ENCODE measurements at places on chromosomes 11 and 22.

DNA sequence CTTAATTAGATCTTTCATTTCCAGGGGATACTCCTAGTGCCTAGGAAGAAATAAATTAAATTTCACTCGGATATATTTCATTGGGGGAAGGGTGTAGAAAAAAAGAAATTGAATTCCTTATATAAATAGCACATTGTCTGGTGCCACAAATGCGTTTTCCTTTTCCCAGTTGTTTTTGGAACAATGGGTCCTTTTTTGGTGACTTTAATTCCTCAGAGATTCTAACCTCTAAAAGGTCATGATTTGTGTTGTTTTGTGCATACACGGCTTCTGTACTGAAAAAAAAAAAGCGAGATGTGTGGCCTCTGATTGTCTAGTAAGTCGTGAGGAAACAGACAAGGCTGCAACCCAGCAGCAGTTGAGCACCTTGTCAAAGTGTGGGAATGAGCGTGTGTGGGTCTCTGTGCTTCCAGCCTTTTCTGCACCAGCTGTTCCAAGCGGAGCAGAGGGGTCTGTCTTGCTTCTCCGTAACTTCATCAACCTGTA lies 64.5 kb upstream of the CRTAM start:
- no peak for DNase-seq

DNA sequence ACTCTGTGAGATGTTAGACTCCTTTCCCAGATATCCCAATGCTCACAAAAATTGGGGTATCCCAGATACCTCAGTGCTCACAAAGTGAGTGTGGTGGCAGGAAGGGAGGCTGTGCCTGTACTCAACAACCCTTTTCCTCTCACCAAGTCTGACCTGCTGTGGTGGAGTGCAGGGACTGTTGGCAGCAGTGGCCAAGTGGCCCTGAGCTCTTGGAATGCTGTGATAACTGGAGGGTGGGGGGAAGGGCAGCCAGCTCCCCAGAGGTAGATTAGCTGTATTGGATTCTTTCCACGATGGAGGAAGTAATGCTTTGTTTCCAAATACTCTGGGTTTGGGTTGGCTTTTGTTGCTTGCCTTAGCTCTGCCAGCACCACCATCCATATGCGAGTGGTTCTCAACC lies 46.0 kb upstream of the OR9Q1 start:
- no peak for DNase-seq

- DNase-seq = no peak
Measured at GRCh38 chr11:70491696-70492472, 93.6 kb downstream of the CTTN start.

GRCh38 chr22:35065796-35066218 lies at the start of gene ISX:
Gene ISX, plus strand, starts transcription at chr22:35066158. Its CDS starts 930 bp downstream, at chr22:35067088.
- DNase-seq = no peak

DNA sequence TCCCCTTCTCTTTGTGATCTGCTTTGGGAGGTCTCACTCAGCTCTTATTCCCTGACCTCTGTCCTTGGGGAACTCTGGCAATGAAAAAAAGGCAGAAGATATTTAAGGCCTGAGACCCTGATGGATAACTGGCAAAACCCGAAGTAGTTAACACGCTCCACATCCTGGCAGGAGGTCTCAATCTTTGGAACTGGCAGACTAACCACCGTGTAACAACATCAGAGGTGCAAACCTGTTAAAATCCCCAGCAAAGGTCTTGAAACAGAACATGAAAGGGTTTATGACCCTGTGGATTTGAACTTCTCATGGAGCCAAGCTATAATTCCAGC lies 160.3 kb downstream of the DBX1 start:
- no peak for DNase-seq

All from AG09309 (cell line).